ENCODE measurements at places on chromosomes 1 and 21.
A peak's percentile ranks its signal among the peaks of the same experiment; 100 is the strongest.

DNA sequence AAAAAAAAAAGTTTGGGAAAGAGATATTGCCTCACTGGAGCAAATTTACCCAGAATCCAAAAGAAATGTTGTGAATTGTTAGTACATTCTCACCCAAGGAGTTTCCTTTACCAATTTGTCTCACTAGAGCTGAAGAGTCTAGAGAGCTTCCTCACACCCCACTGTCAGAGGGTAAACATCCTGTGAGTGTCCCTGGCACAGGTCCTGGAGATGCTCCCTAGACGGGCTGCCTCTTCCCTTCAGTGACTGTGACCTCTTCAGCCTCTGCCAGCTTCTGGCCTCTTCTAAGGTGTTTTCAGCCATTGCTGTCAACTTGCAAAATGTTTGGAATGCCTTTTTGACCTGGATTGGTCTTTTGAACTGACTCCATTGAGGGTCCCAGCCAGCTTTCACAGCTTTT, 159.4 kb downstream of the DHRS3 start:
- no peak for DNase-seq

DNA sequence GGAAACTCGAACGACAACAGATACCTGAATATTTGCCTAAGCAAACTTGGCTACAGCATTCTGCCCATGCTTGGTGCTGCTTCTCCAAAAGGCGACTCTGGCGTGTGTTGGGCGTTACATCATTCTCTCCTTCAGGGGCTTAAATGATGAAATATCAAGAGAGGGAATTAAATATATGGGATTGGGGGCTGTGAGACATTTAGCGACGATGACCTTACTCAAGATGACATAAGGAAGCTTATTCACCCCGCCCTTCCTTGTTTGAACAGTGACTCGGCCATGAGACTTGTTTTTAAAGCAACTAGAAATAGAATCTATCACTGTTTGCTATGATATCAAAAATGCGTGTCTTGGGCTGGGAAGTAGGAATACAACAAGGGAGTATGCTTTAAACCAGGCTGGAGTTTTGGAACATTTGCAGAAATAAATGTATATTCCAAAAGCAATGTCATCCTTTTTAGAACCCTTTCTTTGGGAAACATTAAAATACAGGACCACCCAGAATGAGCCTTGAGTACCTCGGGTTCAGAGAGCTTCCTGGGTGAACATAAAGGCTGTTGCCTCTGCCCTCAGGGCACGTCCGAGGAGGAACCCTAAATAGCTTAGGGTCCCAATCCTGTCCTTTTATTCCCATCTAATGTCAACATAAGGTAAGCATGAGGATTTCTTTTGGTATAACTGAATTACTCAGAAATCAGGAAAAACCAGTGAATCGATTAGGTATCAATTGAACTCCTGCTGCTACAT, 123.3 kb upstream of the SLC45A1 start:
- peak; percentile 97 for DNase-seq

GRCh38 chr1:109248444-109248796, 919 bp upstream of the CELSR2 start:
- no peak for DNase-seq

DNA sequence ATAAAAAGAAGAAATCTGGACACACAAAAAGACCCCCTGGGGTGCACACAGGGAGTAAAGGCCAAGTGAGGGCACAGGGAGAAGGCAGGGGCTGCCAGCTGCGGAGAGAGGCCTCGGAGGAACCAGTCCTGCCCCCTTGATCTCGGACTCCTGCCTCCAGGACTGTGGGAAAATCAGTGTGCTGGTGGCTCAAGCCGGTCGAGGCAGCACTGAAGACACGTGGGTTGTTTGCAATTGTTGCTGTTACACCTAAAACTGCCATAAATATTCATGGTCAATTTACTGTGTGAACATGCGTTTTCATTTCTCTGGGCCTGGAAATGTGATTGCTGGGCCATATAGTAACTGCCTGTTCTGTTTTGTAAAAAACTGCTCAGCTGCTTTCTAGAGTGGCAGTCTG, 18.5 kb downstream of the IBA57 start:
- no peak for DNase-seq

DNA sequence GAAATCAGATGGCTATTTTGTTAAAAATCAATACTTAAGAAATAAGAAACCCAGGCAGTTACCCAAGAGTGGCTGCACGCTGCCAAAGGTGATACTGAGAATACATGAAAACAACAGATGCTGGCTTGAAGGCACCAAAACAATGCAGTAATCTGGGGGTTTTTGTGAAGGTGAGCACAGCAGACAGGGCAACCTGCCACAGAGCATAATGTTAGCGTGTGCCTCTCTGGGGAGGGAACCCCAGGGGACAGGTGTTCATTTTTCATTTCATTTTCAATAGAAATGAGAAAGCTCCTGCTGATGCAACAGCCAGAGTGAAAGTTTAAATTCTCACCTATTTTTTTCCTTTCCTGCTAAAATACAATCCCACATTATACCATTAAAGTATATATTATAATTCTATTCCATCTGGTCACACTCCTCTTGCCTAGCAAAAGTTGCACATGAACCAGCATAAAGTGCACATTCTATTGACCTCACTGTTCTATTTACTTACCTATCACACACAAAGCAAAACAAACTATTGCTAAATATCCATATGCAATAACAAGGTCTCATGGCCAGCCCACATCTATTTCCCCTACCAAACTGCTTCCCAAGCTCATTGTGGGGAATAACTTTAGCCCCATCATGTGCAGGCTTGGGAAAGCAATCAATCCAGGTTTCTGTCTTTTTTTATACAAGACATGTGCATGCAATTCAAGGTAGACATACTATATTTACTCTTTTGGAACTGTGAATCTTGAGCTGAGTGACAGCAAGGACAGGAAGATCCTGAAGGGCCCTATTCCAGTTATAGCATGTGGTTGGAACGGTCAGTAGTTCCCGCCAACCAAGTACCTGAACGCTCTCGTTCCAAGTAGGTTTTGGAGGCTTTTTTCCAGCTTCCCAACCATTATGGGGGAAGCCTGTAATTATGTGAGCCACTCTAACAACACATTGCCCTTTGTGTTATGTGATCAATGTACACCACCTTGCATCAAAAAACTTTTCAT, 173.6 kb downstream of the RERE start:
- DNase-seq = no peak

DNA sequence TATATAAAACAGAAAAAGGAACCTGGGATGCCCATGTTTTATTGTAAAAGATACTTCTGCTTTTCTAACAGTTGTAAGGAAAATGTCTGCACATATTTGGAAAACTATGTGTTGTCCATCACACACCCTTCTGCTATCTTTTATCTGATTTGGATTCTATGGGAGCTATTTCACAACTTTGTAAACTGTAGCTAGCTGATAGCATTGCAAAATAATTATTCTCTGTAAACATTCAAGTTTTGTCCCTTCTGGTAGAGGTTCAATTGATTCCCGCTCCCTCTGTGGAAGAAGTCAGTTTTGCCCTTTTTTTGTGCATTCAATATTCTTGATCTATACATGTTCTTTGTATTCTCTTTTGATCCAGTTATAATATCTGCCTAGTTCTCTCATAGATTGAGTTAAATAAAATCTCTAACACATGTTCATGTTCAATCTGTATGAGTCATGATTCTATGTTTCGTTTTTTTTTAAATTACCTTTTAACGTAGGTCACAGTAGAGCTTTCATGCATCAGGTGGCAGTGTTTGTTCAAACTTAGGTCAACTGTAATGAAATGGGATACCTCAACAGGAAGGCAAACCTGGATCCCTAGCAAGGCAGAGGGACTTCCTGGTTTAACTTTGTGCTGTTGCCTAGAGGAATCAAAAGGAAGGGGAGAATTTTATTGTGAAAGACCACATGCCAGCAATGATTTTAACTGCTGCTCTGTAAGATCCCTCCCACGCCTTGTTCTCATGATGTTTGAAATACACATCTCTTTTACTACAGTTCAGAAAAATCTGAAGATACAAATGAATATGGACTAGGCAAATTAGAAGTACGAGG, 26.0 kb upstream of the BCL9 start:
- DNase-seq = peak; percentile 51

DNA sequence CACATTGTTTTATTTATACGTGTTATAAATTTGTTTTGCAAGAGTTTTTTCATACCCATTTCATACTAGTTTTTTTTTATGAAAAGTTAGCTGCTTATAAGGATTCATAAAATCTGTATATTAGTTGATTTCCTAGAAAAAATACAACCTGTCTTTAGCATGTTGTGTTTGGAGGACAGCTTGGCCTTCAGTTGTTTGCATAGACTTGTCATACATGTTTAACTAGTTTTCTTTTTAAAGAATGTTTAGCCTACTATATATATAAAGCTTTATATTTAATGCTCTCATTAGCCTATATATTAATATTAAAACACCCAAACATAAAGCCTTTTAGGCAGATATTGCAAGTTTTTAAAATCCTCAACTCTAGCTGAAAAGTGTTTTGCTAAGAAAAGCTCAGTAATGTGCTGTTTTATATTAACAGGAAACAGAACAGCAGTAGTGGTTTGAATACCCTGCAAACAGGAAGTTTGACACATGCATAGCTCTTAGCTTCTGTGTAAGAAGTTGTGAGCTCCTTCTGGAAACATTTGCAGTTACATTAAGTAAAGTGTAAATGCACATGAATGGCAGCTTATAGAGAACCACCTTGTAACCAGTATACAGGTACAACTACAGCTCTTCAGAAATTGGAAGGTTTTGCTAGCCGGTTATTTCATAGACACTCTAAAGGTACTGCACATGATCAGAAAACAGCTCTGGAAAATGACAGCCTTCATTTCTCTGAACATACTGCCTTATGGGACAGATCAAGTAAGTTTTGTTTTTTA, at the start of gene PRKACB:
Gene PRKACB (plus strand): TSS at position 476 of the 770 bp plus-strand sequence. CDS start 91 bp downstream, at position 567.
- no peak for DNase-seq

GRCh38 chr21:15688809-15689208, 41.0 kb upstream of the USP25 start:
- DNase-seq = no peak

GRCh38 chr1:161298116-161298515, 11.7 kb downstream of the MPZ start:
- no peak for DNase-seq

GRCh38 chr1:193794239-193794638, 607.8 kb upstream of the B3GALT2 start:
- no peak for DNase-seq

DNA sequence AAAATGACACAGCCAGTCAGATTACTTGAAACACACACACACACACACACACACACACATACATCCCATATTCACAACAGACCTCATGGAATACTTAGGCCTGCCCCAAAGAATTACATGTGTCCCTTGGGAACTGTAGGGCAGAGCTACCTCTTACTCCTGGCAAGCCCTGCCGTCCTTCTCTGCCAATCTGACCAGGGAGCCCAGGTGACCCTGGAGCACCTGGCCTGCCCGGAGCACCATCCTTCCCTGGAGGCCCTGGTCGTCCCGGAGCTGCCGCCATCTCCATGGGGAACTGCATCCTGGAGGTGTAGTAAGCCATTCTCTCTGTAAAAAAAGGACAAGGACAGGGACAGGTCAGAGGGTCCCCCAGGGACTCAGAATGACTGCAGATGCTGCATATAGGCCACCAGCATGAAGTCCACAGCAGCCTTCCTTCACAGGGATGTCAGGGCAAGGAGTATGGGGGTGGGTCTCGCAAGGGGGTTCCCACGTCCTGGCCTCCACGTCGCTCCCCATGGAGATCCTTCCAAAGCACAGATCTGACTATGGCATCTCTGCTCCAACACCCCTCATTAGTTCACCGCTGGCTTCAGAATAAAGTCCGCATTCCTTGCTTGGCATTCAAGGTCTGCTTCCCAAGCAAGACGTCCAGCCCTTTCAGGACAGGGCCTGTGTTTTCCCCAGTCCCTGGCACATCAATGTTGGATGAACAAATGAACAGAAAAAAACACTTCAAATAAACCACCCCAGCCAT, 9.2 kb upstream of the PEF1 start:
- DNase-seq = no peak

DNA sequence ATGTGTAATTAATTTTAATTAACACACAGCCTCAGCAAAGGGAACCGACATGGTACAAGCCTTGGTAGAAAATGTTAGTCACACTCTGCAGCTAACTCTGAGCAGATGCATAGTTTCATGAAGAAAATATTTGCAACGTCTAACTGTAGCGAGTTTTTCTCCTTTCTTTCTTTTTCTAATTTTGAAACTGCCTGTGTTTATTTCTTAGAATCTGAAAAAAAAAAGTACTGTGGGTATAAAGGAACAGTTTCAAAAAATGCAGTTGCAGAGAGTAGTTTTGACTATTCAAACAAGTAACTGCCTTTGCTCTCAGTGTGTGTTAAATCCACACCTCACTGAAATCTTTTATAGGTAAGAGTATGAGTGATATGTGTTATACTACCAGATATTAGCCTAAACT, 149.9 kb upstream of the C1orf105 start:
- DNase-seq = no peak

GRCh38 chr1:55938376-55938850, 641.0 kb downstream of the PLPP3 start:
- no peak for DNase-seq

DNA sequence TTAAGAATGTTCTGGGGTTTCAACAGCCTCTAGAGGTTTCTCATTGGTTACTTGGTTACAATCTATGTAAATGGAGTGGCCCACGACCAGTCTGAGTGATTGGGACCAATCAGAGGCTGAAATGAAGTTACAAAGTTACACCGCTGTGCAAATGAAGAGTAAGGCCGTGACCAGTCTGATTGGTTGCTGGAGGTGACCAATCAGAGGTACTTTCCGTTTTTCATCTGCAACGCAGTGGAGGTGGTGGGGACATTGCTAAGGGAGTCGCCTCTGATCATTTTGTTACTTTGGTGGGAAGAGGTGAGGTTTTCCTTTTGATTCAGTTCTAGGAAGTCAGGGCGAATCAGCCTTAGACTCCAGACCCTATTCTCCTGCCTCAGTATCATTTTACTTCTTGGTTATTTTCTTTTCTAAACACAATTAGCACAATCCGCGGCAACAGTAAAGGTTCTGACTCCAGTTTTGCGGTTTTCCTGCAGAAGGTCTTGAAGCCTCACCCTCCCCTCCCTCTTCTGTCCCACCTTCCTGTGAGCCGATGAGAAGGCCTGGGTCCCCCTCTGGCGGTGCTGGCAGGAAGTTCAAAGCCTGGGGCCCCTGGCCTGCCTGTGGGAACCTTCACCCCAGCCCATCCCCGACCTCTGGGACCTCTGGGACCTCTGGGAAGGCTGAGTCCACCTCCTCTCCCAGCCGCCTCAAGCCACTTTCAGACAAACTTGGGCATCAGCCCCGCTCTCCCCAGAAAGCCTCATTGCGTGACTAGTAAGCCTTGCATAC, 38.7 kb upstream of the TTC34 start:
- DNase-seq = no peak

GRCh38 chr1:17789926-17790325, 34.8 kb downstream of the ACTL8 start:
- no peak for DNase-seq

DNA sequence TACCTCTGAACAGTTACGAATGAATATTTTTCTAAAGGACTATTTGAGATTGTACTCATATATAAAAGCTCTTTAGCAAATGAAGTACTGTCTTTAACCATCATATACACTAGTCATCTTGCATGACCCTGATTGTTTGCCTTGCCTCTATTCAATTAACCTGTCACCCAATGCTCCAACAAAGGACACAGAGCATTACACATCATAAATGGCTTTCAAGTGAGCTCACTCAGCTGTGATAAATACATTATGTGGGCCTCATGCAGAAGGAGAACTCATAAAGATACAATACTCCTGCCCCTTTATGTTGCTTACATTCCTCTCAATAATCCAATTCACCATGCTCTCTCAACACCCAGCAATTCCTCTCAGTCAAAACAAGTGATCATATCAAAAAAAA, 993.0 kb upstream of the PRMT6 start:
- DNase-seq = no peak

GRCh38 chr1:179953974-179954492, 577 bp upstream of the CEP350 start:
- DNase-seq = peak; percentile 53

Data from NCI-H460 (cell line).